ENCODE measurements at places on chromosomes 12 and 14. TPM values are rescaled to one million over a fixed set of nuclear protein-coding genes. Genes with fewer than 3 reads are reported as not detected.

Gene RND1
- total RNA-seq = 9.8 TPM

Gene BDKRB1
- total RNA-seq = not detected

Gene SMCO2
- total RNA-seq = not detected

GRCh38 chr14:96191841-96192462, 12.7 kb upstream of the BDKRB2 start:
- no peak for DNase-seq

DNA sequence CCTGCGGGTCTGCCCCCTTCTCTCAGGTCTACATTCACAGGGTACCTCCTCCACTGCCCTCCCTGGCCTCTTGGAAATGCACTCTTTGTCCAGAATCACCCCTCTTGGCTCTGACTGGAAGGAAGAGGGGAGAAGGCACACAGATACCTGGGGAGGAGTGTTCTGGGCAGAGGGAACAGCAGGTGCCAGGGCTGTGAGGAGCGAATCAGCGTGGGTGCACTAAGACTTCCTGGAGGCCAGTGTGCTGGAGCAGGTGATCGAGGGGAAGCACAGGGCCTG, 8.3 kb upstream of the TRAF3 start:
- DNase-seq = no peak

- no peak for DNase-seq
Measured at GRCh38 chr14:100882026-100882967, 21.2 kb downstream of the RTL1 start.

DNA sequence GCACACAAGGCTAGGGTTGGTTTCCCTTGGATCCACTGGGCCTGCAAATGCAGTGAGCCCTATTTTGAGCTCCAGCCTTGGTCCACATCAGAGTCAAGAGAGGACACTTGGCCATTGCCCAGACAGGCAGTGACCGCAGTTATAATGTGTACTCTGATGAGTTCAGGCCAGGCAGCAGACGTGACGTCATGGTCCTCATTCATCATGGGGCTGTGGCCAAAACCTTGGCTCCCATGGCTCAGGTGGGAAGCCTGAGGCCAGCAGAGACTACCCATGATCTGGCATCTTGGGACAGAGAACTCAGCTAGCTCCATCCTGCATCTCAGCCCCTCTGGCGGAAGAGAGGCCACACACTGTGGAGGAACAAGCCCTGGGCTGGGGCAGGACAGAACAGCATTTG, 16.4 kb downstream of the TMEM63C start:
- DNase-seq = no peak

GRCh38 chr12:80781313-80781712, 64.6 kb downstream of the MYF5 start:
- DNase-seq = peak; percentile 50

DNA sequence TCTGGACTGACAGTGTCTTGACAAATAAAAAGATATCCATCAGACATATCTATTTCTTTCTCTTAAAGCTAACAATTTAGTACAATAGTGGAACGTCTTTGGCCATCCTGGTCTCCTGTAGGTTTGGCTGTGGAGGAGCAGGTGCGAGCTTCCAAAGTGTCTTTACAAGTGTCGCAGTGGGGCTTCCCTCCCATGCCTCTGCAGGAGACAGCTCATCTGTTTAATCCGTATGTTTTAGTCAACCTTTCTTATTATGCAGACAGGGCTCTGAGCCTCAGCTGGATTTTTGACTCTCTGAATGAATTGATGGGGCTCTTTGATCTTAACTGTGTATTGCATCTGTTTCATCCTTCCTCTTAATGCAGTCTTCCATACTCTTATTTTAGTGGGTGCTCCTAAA, 57.5 kb downstream of the RMST start:
- peak; percentile 80 for DNase-seq

Data from neural progenitor cell (in vitro differentiated cells).